ENCODE measurements at places on chromosomes 7 and 10.

DNA sequence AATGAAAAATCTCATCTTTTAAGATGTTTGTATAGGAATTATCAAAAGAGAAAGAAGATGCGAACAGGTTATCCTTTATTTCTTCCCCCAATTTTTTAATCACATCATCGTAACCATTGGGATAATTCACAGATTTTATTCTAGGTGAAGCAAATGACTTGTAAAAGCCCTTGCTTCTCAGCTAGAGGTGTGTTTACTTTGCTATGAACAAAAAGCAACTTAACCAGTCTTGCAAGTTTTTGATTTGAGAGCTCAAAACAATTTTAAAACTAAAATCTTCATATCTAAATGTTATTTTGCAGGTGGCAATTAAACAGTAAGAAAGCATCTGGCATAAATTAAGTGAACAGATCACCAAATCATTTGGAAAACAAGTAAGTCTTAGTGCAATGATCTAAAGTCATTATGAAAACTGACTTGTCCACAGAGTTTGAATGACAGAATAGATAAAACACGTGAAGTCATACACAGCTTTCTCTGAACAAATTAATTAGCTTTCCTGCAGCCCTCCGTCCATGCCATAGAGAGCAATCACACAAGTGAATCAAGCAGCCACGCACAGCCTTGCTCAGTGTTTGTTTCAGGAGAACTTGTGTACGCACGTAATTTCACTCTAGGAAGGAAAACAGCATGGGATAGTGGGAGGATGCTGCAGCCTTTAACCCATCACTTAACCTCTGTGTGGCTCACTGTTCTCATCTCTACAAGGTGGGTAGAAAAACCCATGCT is 85.0 kb upstream of the ZNF800 start:
- no peak for DNase-seq

- DNase-seq: peak; percentile 85
Measured at GRCh38 chr10:48981310-48981907, 41.8 kb upstream of the LRRC18 start.

- DNase-seq: no peak
Measured at GRCh38 chr7:117386110-117386706, 41.1 kb downstream of the ASZ1 start.

DNA sequence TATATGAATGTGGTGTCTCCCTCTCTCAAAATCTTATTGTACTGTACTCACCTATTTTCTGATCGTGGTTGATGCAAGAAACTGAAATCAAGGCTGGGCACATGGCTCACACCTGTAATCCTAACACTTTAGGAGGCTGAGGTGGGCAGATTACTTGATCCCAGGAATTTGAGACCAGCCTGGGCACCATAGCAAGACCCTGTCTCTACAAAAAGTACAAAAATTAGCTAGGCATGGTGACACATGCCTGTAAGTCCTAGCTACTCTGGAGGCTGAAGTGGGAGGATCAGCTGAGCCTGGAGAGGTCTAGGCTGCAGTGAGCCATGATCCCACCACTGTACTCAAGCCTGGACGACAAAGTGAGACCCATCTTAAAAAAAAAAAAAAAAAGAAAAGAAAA is 16.0 kb downstream of the MMRN2 start:
- no peak for DNase-seq

DNA sequence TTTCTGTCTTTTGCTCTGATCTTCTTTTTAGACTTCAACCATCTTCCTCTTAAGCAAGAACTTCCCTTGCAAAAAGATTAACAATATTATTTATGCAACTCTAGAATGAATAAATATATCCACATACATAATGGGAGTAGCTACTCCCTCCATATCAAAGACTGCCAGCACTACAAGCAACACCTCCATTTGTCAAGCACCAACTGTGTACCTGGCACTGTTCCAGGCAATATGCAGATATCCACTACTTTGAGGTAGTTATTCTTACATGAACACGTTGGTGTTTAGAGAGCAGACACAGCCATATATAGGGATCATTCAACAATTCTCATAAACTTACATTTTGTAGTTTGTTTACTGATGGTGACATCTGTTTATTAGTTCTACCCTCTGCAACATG is 83.6 kb upstream of the CACNB2 start:
- no peak for DNase-seq

DNA sequence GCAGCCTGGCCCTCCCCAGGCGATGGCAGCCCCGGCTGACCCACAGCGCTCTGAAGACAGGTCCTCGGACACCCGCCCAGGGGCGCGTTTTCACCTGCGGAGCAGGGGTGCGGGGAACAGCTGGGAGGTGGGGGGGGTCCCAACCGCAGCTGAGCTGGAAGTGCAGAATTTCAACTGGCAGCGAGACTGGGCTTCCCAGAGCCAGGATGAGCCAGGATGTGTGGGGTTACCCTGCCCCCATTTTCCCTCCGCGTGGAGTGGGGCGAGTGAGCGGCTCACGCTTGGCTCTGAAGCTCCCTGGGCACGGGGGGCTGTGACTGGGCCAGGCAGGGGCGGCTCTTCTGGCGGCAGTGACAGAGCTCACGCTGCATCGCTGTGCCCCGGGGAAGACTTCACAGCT is 70.2 kb downstream of the DNAJB6 start:
- DNase-seq: no peak

- DNase-seq: no peak
Measured at GRCh38 chr10:118763202-118763988, 8.6 kb upstream of the CACUL1 start.

- DNase-seq: peak; percentile 44
Measured at GRCh38 chr10:132847416-132847777, 61.5 kb upstream of the NKX6-2 start.

DNA sequence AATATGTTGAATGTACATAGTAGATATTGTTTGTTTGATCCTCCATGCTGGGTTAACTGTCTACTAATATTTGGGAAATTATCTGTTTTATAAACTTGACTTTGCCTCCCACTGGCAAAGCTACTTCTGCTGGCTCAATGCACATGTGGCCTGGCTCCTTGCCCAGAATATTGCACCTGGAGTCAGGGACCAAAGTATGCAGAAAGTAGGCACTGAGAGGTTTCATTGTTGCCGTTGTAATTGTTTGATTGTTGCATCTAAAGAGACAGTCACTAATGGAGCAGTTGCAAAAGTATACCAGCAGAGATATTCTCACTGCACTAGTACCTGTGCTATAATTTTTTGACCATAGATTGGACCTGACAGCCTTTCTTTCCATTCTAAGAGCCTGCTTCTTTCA is 137.8 kb upstream of the CNTNAP2 start:
- no peak for DNase-seq

DNA sequence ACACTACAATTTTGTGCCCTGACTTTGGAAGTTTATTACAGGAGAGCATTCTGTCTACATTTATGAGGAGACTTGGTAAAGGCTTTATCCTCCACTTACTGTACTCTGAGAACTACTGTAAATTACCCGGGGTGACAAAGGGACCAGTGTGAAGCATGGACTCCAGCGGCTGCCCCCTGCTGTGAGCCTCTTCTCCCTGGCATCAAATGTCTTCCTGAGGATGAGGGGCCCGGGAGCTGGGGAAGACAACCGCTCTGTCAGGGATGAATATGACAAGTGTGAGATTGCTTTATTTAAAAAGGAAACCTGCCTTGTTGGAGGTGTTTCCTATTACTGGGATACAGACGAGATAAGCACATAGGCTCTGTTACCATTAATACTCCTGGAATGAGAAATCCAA is 714.8 kb downstream of the CCSER2 start:
- DNase-seq: no peak

DNA sequence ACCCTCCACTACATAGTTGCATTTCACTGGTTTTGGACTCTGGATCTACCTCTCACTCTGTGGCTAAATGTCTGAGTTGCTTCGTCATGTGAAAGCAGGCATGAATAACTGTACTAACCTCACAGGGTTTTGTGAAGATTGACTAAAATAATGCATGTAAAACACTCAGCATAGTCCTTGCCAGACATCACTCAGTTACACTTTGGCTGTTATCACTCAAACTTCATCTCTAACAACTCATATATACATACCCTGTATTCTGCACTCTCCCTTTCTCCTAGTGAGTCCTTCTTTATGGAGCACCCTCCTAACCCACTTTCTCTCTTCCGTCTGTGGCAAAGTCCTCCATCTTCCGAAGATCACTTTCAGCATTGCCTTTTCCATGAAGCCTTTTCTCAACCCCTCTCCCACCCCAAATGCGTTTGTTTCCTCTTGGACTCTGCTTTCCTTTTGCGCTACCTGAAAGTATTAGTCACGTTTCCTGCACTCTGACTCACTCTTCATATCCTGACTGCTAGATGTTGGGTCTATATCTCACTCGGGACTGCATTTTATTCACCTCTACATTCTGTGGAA is 72.6 kb downstream of the OSBPL3 start:
- no peak for DNase-seq

GRCh38 chr7:155254018-155254417 is 43.7 kb upstream of the INSIG1 start:
- DNase-seq: peak; percentile 50

- peak; percentile 40 for DNase-seq
Measured at GRCh38 chr10:24544776-24545175, 178.9 kb downstream of the ARHGAP21 start.

GRCh38 chr7:30201161-30201666 is 66.4 kb downstream of the MTURN start:
- no peak for DNase-seq

DNA sequence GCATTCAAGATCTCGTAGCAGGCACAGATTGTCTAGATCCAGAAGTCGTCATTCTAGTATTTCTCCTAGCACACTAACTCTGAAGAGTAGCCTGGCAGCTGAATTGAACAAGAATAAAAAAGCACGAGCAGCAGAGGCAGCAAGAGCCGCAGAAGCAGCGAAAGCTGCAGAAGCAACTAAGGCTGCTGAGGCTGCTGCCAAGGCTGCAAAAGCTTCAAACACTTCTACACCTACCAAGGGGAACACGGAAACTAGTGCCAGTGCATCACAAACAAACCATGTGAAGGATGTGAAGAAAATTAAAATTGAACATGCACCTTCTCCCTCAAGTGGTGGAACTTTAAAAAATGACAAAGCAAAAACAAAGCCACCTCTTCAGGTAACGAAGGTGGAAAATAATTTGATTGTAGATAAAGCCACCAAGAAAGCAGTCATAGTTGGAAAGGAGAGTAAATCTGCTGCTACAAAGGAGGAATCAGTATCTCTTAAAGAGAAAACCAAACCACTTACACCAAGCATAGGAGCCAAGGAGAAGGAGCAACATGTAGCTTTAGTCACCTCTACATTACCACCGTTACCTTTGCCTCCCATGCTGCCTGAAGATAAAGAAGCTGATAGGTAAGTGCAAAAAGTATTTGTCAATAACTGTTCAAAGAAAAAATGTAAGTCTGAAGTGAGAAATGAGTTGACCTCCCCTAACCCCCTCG is 37.7 kb downstream of the CDK13 start:
- no peak for DNase-seq

GRCh38 chr10:127137391-127137790 is 59.0 kb downstream of the INSYN2A start:
- no peak for DNase-seq

GRCh38 chr7:116786791-116787443 is 75.5 kb upstream of the CAPZA2 start:
- DNase-seq: no peak

GRCh38 chr7:69772718-69773436 is 174.6 kb downstream of the AUTS2 start:
- DNase-seq: no peak

- no peak for DNase-seq
Measured at GRCh38 chr10:117345143-117345542, 30.1 kb downstream of the PDZD8 start.

Data from spleen (tissue), 13 donors.